ENCODE measurements at places on chromosomes 6 and 20.

GRCh38 chr20:23691675-23692074 lies 2.8 kb upstream of the CST4 start:
- DNase-seq: no peak

DNA sequence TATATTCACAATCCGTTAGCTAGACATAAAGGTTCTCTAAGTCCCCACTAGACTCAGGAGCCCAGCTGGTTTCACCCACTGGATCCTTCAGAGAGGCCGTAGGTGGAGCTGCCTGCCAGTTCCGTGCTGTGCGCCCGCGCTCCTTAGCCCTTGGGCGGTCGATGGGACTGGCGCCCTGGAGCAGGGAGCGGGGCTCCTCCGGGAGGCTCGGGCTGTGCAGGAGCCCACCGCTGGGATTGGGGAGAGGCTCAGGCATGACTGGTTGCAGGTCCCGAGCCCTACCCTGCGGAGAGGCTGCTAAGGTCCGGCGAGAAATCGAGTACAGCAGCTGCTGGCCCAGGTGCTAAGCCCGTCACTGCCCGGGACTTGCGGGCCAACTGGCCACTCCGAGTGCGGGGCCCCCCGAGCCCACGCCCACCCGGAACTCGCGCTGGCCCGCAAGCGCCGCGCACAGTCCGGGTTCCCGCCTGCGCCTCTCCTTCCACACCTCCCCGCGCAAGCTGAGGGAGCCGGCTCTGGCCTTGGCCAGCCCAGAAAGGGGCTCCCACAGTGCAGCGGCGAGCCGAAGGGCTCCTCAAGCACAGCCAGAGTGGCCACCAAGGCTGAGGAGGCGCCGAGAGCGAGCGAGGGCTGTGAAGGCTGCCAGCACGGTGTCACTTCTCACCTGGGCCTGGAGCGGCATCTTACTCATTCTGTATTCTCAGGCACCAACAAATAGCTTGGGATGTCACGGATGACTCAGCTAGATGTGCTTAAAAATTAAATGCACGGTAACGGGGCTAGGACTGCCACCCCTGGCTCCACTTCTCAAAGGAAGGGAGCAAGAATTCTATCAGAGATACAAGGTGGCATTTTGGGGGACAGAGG lies 44.1 kb downstream of the IRF4 start:
- no peak for DNase-seq

DNA sequence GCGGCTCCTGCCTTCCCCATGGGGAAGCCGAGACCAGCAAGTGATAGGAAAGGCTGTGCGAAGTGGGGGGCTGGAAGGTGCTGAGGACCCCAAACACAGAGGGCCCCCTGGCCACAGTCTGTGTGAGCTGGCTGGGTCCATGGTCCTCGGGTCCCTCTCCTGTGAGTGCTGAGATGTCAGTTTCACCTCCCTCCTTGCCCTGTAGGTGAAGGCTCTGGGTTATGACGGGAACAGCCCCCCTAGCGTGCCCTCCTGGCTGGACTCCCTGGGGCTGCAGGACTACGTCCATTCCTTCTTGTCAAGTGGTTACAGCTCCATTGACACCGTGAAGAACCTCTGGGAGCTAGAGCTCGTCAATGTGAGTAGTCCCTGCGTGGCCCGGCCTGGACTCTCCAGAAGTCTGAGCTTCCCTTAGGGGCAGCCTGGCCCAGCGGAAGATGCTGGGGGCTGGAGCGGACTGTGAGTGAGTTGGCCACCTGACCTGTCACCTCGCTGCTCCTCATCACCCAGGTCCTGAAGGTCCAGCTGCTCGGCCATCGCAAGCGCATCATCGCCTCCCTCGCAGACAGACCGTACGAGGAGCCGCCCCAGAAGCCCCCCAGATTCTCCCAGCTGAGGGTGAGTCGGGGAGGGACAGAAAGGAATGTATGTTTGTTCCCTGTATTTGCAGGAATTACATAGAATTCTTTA lies 61.7 kb downstream of the TCP11 start:
- no peak for DNase-seq

DNA sequence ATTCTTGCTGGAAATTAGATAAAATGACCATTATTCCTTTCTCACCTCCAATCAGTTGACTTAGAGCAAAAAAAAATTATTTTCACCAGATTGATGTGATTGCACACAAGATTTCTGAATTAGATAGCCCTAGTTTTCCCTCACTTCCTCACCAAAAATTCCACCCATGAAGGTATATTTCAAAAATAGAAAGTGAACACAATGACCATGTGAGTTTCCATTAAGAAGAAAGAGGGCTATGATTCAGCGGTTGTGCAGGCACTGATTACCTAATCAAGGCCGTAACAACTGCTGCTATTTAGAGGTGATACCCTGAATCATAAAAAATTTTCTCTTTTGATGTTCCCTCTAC lies 19.5 kb upstream of the RALGAPA2 start:
- no peak for DNase-seq

DNA sequence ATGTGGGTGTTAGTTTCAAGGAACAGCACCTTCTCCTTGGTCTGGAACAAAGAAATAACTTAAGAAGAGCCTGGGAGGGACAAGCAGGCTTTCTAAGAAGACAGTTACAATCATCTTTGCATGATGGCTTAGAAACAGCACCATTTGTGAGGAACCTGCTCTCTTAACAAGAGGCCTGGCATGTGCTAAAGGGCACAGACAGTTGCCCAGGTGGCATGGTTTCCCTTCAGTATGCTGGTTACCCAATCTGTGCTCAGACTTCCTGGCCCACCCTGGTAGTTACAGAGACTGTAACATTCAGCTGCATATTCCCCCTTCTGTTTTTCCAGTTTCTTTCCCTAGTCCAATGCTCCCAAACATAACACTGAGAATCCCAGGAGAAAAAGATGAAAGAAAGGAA lies 84.0 kb downstream of the CHD6 start:
- no peak for DNase-seq

- no peak for DNase-seq
Measured at GRCh38 chr6:64679416-64679815, 1027.6 kb downstream of the EYS start.

All from NT2/D1 (cell line).